ENCODE measurements at places on chromosomes 16 and 17.

DNA sequence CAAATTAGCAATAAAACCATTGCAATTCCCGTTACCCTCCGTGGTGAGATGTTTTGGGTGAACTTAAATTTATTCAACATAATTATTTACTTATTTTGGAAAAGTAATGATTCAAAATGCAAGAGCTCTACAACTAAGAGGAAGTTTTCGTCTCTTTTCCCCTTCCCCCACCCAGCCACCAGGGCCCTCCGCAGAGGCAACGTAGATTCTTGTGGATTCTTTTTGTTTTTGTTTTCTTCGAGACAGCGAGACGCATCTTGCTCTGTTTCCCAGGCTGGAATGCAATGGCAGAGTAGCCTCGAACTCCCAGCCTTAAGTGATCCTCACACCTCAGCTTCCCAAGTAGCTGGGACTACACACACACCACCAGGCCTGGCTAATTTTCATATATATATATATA lies 19.2 kb downstream of the CCDC40 start:
- no peak for DNase-seq

GRCh38 chr16:27698266-27698665 lies 148.3 kb downstream of the KATNIP start:
- no peak for DNase-seq

DNA sequence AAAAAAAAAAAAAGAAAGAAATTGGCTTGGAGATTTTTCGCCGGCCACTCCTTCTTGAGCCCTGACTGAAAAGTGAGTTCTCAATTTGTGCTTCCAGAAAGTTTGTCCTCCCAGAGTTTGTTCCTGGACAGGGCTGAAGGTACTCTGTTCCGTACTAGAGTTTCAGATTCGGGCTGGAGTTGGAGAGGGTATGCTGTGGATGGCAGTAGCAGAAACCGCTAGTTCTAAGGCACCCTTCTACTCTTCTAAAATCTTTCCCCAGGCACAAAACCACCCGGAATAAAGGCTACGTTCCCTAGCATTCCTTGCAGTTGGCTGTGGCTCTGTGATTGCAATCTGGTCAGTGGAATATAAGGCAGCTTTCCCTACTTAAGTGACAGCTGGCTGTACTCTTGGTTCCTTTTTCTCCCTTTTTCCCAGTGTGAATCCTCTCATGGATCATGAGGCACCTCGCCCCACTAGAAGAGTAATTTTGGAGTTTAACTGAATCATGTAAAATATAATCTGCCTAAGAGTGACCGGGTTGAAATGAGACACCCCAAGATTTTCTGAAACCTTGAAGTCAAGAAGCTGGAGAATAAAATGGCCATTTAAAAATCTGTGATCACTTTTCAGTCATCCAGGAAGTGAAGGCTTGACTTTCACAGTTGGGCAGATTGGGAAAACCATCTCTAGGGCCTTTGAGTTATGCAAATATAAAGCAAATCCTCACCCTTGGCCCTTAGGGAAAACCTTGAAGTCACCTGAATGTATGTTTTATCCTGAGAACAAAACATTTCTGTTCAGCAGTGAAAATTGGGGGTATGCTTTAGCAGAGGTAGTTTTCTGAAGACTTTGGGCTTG lies 901 bp upstream of the HEATR6 start:
- DNase-seq, result peak; percentile 45

- DNase-seq, result no peak
These were observed 83.8 kb downstream of the ABCC1 start for GRCh38 chr16:16033208-16033717.

DNA sequence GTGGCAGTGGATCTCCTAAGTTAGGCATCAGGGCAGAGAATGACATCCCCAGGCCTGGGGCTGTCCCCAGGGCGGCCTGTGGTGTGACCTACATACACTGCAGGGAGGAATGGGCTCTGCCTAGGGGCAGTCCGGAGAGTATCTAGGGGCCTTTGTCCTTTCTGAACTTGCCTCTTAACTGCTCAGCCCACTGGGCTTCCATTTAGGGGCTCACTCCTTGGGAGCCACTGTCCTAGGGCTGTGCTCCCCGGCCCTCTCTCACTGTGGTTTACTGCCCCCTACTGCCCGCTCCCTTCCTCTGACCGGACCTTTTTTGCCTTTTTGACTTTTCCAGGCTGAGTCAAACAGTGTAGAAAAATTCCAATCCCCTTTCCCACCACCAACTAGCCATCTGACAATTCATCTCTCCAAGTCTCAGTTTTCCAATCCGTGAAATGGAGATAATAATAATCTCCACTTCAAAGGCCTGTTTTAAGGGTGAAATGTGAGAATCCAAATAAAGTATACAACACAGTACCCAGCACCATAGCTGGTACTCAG lies 66.8 kb downstream of the DNAH3 start:
- peak; percentile 65 for DNase-seq

DNA sequence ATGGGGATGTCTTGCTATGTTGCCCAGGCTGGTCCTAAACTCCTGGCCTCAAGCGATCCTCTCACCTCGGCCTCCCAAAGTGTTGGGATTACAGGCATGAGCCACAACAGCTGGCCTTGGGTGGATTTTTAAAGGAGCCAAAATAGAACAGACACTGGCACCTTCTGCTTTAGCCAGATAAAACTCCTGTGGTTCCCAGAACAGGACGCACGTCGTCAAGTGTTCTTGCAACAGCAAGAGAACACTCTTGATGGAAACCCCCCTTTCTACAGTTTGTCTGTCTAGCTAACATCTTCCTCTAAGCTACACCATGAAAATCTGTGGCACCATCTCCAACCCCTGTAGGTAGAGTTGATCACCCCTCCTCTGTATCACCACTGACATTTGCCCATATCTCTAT lies 122.6 kb downstream of the NPIPB5 start:
- DNase-seq, result no peak

DNA sequence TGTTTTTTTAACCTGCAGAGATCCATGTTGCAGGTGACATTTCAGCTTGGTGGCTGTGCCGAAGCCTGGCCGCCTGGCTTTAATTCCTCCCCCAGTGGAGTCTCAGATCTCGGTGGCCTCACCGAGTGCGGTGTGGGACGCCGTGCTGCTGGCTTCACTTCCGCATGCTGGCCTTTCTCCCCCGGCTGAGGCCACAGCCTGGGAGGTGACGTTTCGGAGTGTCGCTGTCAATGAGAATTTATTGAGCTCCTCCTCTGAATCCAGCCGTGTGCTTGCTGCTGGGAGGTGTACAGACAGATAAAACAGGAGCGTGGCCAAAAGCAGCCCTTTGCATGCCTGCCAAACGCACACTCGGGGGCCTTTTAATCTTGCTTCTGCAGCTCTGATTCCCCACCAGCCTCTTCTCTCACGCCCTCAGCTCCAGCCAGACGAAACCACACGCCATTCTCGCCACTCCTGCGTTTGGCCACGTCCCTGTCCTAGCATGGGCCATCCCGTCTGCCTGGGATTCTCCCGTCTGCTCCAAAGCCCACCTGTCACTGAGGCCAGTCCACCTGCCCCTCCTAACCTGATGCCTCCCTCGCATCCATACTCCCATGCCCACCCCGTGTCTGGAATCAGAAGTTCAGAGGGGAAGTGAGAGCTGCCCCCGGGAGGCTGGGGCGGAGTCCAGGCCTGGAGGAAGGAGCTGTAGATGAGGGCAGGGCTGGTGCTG lies 3.6 kb downstream of the GSE1 start:
- no peak for DNase-seq
